Forelimb muscle (tissue), 1 donor: ENCODE measurements at places on chromosomes 13 and 19.

- no peak for DNase-seq
Measured at GRCh38 chr19:50659318-50660087, 10.3 kb downstream of the C19orf81 start.

- DNase-seq = no peak
Measured at GRCh38 chr13:77136902-77137420, 110.0 kb upstream of the FBXL3 start.

GRCh38 chr13:40476175-40476958 lies 190.1 kb downstream of the FOXO1 start:
- no peak for DNase-seq

DNA sequence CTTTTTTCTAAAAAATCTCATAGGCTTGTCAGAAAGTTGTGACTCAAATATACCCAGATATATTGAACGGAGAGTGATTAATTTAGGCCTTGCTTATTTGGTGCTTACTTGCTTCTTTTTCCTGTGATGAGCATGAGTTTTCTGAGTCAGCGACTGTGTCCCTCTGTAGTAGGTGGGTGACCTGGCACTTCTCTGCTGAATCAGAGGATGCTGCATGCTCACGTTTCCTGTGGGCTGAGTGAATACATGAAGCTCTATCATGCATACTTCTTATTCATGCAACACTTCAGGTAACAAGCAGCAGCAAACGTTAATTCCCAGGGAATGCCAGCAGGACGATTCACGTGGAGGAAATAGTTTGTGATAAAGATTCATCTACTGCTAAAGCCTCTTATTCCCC lies 245.0 kb downstream of the KLF5 start:
- no peak for DNase-seq

DNA sequence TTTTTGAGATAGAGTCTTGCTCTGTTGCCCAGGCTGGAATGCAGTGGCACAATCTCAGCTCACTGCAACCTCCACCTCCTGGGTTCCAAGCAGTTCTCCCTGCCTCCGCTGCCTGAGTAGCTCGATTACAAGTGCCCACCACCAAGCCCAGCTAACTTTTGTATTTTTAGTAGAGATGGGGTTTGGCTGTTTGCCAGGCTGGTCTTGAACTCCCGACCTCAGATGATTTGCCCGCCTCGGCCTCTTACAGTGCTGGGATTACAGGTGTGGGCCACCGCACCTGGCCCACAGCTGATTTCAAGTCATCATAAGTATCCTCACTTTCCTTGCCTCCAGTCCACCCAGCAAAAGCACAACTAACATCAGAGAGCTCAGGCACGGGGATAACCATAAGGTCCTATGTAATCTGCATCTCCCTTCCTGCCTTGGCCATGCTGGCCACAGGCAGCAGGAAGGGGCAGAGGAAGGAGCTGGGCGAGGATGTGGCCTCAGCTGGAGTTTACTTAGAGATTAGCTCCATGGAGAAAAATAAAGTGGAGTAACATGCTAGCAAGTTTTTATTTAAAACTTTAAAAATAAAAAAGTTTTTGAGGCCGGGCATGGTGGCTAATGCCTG lies 22.9 kb upstream of the ADGRE1 start:
- DNase-seq = no peak

DNA sequence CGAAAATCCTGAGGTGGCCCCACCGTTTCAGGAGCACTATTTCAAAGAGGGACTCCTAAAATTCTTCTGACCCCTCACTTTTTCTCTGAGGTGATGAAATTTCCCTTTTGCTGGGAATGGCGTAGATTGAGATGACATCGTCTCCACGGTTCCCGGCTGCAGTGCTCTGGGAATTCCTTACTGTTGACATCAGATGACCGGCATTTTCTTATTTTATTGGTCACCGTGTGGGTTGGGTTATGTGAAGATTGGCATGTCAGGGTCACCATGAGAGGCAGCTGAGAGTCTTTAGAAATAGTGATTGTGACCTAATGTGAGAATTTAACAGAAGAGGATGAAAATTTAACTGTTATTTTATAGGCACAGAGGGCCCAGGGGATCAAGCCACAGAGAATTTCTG lies 356.7 kb downstream of the FGF9 start:
- no peak for DNase-seq

DNA sequence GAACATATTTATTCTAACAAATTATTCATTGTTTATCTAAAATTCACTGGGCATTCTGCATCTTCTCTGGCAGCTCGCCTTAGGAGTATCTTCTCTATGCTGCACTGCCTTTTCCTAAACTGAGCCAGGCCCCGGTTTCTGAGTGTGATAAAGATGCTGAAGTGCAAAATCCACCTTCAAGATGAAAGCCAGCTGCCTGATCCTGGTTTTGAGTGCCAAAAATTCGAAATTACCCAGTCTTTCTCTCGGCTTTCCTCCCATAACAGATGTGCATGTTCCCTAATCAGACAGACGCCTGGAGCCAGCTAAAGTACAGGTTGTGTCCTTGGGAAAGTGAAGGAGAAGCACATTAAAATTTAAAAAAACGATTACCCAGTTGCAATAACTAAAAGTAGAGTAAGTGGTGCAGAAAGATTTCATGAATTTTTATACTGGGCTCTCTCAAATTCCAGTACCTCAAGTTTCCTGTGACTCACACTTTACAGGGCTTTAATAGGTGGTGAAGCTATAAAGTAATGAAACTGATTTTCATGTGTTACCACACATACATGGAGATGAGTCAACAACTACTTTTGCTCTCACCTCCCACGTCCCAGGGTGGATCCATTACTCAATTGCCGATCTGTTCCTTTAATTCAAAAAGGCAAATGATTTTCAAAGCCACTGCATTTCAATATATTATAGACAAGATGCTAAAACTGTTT lies 65.0 kb upstream of the GTF2F2 start:
- DNase-seq = no peak

GRCh38 chr19:43759515-43759914 lies 4.8 kb upstream of the SMG9 start:
- DNase-seq = no peak

- no peak for DNase-seq
Measured at GRCh38 chr19:11624069-11624463, 26.8 kb downstream of the ZNF627 start.

- no peak for DNase-seq
Measured at GRCh38 chr19:23771761-23772674, 13.3 kb upstream of the ZNF681 start.

- no peak for DNase-seq
Measured at GRCh38 chr19:51480590-51480989, 2.3 kb downstream of the CEACAM18 start.

- no peak for DNase-seq
Measured at GRCh38 chr13:32938907-32939306, 77.3 kb upstream of the KL start.

- DNase-seq = no peak
Measured at GRCh38 chr19:39264306-39265290, 3.6 kb upstream of the IFNL2 start.

GRCh38 chr19:28242317-28242927 lies 970.5 kb downstream of the UQCRFS1 start:
- no peak for DNase-seq
